ENCODE measurements at places on chromosomes 13 and 19.

DNA sequence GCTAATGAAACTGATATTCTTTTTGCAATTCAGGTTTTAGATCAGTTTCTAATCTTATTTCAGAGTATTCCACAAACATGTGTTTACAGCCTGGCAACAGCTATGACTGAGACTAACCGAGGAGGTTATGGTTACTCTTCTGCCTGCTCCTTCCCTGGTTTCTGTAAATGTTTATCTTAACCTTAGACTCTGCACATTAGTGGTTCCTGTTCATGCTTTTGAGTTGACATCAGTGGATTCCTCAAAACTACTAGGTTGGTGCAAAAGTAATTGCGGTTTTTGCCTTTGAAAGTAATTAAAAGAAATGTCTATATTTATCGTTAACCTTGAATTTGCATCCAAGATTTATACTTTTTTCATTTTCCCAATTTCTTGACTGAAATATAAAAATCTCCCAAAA is 237.0 kb upstream of the TSHZ3 start:
- DNase-seq = no peak

- DNase-seq = no peak
Measured at GRCh38 chr19:17455308-17456123, 5.2 kb downstream of the NXNL1 start.

DNA sequence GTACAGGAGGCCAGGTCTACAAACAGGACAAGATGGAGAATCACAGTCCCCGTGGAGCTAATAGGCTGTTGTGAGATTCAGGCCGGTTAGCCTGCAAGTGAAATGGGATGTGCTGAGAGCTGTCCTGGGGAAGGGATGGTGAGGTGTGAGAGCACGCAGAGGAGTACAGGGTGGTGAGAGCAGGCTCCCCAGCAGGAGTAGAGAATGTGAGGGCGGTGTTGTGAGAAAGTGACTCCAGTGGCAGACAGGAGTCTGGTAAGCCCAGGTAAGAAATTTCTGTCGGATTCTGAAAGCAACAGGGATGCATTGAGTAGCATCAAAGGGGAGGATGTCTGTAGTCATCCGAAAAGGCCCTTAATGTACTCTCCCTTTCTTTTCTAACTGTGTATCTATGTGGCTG is 50.7 kb upstream of the GPR183 start:
- DNase-seq = no peak

DNA sequence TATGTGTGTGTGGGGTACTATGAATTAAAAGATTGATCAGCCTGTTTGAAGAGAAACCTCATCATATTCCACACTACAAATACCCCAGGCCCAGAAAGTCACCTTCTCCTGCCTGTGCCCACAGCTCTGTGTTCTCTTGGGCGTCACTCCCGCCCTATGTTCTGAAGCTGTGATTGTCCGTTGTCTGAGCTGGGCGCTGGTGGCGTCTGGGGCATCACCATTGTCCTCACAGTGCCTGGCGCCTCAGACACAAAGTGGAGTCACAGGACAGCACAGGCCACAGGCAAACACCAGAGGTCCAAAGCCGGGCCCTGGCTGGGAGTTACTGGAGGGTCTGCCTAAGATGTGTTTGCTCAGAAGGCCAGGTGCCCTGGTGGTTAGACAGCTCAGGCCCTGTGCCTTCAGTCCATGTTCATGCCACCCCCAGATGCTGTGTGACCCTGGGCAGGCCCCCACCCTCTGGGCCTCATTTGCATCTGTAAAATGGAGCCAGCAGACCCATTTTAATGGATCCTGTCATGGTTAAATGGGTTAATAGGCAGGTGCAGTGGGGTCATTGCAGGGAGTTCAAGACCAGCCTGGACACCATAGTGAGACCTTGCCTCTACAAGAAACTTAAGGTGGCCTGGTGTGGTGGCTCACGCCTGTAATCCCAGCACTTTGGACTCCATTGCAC is 34.5 kb downstream of the DNM2 start:
- DNase-seq = no peak

DNA sequence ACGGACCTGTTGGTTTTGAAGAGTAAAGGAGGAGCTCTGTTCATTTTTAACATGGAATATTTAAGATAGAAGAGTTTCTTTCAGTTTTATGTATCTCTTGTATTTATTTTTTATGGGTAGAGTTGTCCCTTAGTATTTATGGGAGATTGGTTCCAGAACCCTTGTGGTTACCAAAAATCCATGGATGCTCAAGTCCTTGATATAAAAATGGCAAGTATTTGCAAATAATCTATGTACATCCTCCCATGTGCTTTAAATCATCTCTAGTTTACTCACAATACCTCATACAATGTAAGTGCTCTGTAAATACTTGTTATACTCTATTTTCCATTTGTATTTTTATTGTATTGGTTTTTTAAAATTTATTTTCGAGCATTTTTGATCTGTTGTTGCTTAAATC is 63.1 kb downstream of the TM9SF2 start:
- no peak for DNase-seq

GRCh38 chr19:13881692-13882418 is 4.9 kb downstream of the NANOS3 start:
- peak; percentile 80 for DNase-seq

DNA sequence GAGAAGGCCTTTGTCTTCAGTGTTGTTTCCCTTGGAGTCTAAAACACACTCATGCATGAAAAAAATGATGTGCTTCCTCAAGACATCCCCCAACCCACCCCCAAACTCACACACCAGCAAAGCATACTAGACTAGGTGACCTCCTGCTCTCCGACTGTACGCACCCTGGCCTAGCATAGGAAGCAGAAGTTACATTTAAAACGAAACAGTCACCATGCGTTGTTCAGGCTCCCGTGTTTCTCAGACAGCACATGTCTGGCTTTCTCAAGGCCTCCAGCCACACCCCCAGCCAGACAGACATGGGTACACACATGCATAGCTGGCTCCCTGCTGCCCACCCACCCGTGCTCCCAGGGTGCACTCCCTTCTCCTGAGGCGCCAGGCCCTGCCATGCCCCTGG is 28.7 kb upstream of the C1QTNF9 start:
- DNase-seq = peak; percentile 93

DNA sequence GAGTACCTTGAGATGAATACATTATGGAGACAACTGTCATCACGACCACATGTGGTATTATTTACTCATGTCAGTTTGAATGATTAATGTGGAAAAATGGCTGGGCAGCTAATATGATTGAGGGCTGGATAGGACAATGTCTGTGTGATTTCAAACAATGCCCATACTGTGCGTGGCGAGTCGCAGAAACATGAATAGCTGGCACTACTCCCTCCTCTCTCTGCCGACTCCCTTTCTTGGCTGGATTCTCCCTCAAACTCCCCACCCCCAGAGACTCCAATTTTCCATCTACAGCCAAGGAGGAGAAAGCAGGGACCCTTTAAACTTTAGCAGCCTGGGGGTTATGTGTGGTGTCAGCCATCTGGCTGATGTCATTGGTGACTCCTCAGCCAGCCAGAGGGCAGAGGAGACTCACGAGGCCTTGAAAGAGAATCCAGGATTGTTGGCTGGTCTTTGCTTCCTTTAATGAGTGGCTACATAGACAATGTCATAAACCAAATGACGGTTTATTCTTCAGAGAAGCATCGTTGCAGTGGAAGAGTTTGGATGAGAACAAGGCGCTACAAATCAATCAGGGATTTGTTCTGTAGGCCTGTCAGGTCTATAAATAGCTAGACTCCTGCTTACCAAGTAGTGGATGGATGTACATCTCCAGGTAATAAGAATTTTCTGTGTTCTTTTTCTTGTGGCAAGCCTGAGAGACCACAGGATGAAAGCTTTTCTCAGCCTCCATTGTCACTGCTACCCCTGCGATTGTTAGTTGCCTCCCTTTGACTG is 165.6 kb downstream of the DLEU7 start:
- DNase-seq = no peak

All from inflammatory macrophage treated with lipopolysaccharide for 4 hours (primary cell).